ENCODE measurements at places on chromosomes 1 and 21.

GRCh38 chr1:234486858-234487840 is 8.2 kb upstream of the TARBP1 start:
- peak; percentile 18 for DNase-seq

DNA sequence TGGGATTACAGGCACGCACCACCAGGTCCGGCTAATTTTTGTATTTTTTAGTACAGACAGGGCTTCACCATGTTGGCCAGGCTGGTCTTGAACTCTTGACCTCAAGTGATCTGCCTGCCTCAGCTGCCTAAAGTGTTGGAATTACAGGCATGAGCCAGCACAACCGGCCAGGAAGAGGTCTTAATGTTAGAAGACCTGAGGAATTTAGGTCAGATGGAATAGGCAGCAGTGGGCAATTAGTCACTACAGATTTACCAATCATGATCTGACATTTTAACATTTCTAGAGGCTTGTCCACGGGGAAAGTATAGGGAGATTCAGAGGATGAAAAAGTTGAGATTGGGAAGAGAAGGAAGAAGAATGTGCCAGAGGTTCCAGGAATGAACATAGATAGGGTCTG is 8.9 kb upstream of the APP start:
- no peak for DNase-seq

- no peak for DNase-seq
Observed at GRCh38 chr21:29887313-29888009, 52.3 kb downstream of the GRIK1 start.

DNA sequence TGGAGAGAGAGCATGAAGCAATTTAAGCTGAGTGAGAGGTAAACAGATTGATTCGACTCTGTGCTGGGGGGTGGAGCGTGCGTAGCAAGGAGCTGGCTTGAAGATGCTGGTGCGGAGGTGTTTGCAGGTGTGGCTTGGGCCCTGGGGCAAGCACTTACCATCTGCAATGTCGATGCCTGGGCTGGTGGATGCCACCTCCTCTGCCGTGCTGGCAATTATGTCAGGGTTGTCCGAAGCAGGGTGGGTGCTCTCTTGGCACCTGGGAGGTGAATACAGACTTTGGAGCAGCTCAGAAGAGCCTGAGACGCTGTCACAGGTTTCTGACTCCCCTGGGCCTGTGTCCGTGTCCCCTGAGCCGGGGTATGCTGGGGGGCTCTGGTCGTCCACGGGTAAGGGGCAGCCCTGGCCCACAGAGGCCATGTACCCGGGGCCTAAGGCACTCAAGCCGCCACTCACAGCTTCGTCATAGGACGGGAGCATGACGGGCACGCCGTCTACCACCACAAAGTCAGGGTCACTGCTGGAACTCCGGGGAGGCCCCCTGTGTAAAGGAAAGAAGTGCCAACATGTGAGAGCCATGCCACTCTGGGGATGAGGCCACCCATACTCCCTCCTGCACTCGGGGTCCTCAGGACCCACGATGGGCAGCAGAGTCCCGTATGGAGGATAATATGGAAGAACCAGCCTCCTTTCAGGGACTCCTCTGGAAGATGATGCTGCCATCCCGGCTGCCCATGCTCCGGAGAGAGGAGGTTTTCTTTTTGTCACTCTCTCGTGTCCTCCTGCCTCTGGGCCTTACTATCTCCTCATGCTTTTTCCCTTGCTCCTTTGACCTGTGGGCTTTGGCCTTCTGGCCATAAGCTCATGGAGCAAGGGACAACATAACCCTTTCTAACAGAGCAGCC is 80.3 kb upstream of the TLR5 start:
- no peak for DNase-seq

DNA sequence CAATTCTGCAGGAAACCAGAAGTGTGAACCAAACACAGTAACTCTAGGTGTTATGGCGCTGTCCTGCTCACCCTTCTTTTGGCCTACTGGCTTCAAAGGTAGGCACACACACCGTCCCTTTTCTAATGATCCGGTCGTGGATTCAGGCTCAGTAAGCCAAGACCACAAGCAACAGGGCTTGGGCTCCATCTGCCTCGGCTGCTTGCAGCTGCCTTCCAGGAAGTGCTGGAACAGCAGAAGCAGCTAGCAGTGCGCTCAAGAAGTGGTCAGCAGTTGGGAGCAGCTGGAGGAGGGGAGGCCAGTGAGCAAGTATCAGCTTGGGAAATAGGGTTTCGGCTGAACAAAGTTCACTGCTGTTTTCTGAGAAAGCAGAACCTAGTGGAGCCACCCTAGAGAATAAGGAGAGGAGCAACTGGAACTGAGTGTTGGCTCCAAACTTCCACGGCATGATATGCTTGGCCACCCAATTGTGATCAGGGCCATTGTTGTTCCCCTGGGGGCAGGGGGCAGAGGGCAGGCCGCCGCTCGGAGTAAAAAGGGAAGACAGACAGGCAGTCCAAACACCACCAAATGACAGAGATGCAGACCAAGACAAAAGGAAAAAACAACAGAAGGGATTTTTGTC is 173.4 kb downstream of the TOMM20 start:
- DNase-seq: no peak

DNA sequence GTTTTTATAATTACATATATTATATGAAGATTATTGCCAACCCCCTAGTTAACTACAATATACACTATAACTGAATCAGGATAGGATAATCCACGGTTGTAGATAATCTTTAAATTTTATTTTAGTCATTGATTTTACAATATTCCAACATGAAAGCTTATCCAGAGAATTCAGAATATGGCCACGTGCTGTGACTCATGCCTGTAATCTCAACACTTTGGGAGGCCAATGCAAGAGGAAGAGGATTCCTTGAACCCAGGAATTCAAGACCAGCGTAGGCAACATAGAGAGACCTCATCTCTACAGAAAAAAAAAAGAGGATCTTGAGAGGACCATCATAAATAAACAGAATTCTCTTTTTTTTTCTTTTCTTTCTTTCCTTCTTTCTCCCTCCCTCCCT is 119.6 kb upstream of the CACYBP start:
- no peak for DNase-seq

DNA sequence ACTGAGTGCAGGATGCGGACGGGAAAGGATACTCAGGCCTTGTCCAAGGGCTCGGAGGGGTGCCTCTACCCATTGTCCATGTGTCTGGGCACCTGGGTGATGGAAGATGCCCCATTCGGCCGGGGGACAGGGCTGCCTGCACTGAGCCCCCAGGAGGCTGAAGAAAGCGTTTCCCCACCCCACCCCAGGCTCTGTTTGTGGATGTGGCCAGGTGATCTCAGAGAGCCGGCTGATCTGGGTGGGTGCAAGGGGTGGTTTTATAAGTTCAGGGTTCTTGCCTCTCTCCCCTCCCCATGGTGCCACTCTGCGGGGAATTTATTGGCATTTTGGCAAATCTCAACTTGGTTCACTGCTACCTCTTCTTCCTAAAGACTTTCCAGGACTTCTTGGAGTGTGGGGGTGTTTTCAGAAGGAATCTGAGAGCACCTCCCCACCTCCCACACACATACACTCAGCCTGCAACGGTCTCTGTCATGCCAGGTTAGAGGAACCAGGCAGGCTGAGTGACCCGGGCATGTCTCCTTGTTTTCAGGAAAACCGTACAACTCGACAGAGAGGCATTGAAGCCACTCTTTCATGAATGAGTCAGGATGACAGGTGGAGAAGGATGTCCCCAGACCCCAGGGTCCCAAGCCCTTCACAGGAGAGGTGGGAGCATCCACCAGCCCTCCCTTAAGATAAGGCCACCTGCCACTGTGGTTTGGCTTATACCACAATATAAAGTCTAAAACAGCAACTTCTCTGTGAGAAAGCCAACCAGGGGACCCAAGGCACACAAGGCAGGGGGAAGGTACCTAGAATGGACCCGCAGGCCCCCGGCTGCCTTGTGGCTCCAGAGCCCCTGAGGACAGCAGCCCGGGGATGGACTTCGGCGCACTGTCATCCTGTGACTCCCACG is 174.9 kb downstream of the ETS2 start:
- no peak for DNase-seq

DNA sequence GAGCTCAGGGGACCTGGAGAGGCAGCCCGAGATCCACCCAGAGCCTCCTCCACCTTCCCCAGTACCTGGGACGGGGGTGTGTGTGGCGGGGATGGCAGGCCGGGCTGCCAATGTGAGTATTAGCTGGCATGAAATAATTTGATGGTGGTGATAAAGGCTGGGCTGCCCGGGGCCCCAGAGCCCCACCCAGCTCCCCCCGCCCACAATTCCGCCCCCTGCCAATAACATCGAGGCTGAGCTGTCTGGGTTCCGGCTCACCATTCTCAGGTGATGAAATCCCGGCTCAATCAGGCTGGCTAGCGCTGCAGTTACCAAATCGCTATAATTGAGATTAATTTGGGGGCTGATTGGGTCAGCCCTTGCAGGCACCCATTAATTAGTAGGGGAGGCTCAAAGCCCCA is 103.8 kb upstream of the CASZ1 start:
- no peak for DNase-seq

DNA sequence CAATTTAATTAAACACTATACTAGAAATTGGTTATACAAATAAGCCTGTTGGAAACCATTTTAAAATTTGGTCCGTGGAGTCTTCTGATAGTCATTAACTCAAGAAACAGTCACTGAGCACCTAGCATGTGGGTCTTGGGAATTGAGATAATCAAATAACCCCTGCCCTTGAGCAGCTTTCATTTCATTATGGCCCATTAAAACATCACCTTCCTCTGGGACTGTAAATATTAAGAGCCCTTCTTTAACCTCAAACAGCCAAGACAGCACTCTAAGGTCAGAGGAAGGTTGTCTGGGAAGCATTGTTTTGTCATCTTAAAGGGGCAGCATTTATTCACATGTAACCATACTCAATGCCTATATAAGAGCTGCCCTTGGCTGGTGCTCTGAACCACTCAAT is 610.3 kb upstream of the USP24 start:
- DNase-seq: no peak

DNA sequence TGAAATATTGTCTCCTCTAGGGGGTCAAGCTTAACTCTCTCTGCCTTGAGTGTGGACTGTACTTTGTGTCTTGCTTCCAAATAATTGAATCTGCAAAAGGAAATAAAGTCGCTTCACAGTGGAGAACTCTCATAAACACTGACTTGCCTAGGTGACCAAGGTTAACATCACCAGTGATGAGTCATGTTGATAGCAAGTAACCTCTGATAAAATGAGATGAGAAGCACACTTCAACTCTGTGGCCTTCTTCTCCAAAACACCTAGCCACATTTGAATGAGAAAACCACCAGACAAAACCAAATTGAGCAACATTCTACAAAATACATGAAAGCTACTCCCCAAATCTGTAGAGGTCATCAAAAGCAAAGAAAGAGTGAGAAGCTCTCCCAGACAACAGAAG is 37.6 kb downstream of the PDE4B start:
- no peak for DNase-seq

DNA sequence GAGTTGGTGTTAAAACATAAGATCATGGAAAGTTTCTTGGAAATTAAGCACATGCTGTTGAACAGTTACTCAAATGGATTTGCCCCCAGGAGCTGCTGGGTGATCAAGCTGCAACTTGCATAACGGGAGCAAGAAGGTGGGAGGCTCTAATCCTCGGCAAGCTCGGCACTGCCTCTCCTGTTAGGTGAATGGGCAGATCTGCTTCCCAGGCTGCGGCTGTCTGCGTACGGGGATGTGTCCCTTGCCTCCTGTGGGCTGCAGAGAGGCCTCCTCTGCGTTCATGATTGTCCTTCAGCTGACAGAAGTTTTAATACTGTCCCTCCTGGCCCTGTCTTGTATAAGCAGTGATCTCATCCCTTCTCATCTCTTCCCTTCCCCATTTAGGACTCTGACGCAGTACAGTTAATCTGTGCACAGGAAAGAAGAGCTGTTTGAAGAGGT is 36.7 kb downstream of the ATP1A1 start:
- DNase-seq: no peak

DNA sequence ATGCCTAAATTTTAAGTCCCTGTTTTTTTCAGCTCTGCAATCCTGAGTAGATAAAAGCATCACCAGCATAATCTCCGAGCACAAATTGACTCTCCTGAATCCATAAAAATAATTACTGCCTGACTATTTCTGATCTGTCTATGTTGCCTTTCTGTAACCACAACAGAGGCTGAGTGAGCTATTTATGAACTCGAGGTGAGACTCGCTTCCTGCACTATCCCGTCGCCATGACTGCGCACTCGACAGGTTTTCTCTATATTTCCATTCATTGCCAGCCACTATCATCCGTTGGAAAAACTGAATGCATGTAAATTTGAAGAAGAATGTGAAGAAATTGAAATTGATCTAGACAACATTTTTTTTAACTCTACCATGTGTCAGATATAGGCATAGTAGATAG is 897.2 kb downstream of the ADGRL2 start:
- no peak for DNase-seq

- DNase-seq: no peak
Observed at GRCh38 chr1:234504969-234505768, 26.2 kb upstream of the TARBP1 start.

- peak; percentile 71 for DNase-seq
Observed at GRCh38 chr1:229341774-229342655, 832 bp downstream of the CCSAP start.

- no peak for DNase-seq
Observed at GRCh38 chr1:191641420-191642260, 516.6 kb upstream of the RGS18 start.

DNA sequence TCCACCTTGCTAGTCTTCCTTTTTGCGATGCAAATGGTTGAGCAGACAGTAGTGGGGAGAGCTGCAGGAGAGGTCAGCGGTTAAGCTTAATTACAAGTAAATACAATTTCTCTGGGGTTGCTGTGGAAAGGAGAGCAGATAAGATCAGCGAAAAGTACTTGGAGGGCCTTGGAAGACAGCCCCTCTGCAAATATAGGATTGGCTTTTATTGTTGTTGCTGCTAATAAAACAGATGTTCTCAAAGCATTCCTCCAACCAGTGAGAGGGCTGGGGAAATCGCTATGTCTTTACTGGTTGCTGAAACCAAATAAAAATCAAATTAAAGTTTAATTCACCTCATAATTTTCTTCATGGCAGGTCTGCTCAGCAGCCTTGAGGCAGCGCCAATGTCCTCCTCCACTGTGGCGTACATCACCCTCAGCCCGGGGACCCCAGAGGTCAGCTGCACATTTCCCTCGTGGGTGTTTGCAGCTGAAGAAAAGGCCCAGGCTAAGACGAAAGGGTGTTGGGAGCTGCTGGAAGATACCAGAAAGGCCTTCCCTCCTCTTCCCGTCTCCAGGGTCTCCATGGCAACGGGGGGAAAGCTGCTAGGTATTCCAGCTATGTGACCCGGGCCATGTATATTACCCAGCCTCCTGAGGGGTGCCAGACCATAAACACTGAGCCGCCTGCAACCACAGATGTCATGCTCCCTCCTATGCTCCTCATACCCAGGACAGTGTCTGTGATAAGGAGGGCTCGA is 54.6 kb upstream of the POU2F1 start:
- no peak for DNase-seq

- DNase-seq: peak; percentile 58
Observed at GRCh38 chr1:67214420-67215174, 48.3 kb downstream of the IL23R start.

DNA sequence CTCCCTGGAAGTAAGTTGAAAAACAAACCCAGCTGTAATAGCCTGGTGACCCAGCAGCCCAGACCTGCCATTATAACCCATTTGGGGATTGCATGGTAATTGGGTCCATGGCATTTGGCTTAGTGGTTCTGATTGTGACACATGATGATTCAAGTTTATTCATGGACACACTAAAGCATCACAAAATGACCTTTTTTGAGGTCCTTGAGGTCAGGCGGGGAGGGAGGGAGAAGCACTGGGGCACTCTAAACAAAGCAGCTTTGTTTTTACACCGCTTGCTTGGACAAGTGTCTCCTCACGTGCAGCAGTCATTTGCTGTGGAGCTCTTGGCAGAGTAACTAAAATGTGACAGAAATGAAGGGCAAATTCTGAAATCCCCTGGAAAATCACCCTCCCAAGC is 241.0 kb upstream of the SGIP1 start:
- no peak for DNase-seq

- no peak for DNase-seq
Observed at GRCh38 chr1:148289647-148290046, 137.6 kb upstream of the NBPF11 start.

Measured in T-cell (primary cell).